Activated T-cell treated with anti-CD3 and anti-CD28 coated beads for 1 hour (primary cell): ENCODE measurements at places on chromosomes 3 and 15.

DNA sequence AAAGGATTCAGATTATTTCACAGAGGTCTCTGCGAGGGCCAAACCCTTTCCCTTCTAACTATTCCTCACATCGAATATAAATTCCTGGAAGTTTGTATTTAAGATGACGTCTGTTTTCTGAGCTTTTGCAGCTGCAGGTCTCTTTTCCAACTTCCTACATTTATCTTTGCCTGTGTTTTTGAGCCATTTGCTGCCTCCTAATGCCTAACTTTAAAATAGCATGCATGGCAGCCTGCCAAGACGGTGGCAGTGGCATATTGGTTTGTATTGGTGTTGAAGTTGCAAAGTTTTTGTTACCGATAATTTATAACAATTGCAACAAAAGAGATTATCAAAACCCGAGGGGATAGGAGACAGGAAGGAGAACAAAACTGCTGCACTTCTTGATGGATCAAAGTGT is 187.1 kb upstream of the DNAJC19 start:
- DNase-seq = peak; percentile 15

DNA sequence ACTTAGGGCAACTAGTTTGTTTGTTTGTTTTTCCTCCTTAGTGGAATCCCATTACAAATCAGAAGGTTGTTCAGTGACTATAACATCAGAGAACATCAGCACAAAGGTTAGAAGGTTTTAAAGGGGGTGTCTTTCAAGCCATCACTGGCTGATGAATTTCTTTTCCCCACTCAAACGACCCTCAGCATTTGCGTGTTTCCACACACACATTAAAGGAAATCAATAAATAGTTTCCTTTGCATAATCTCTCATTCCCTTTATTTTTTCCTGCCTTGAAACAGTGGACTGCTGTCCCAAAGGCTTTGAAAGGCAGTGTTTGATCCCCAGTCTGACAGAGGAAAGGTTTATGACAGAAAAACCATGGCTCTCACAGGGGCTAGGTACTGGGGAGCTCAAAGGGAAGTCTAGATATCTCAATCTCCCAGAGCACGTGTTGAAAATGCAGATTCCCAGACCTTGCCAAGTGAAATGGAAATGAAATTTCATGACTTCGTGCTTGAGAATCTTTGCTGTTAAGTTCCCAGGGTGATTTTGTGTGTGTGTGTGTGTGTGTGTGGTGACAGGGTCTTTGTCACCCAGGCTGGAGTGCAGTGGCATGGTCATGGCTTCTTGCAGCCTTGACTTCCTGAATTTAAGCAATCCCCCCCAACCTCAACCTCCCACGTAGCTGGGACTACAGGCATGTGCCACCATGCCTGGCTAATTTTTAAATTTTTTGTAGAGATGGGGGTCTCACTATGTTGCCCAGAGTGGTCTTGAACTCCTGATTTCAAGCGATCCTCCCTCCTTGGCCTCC is 2.2 kb upstream of the INTS14 start:
- no peak for DNase-seq

DNA sequence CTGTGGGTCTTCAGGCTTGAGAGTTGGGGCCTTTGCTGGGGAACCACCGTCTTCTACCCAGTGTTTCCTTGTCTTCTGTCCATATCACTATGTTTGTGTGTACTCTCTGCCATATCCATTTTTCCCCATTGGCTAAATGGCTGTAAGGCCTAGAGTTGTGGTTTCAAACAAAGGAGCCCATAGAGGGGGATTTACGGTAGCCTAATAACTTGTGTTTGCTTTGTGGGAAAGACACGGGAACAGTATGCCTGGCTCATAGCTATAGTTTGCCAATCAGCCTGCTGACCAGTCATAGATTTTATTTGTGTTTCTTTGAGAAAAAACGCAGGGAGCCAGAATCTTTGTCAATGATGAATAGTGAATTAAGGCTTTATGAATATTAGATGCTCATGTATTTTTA is 554.8 kb downstream of the NAALADL2 start:
- DNase-seq = no peak

GRCh38 chr15:45603881-45604280 is 16.7 kb downstream of the BLOC1S6 start:
- DNase-seq = no peak

- no peak for DNase-seq
Observed at GRCh38 chr15:61768131-61768530, 292.1 kb downstream of the VPS13C start.

- DNase-seq = no peak
Observed at GRCh38 chr15:55394694-55395093, 13.5 kb downstream of the CCPG1 start.

- no peak for DNase-seq
Observed at GRCh38 chr3:24245056-24245455, 249.6 kb downstream of the THRB start.

- DNase-seq = no peak
Observed at GRCh38 chr15:51475736-51476135, 134.3 kb downstream of the GLDN start.

DNA sequence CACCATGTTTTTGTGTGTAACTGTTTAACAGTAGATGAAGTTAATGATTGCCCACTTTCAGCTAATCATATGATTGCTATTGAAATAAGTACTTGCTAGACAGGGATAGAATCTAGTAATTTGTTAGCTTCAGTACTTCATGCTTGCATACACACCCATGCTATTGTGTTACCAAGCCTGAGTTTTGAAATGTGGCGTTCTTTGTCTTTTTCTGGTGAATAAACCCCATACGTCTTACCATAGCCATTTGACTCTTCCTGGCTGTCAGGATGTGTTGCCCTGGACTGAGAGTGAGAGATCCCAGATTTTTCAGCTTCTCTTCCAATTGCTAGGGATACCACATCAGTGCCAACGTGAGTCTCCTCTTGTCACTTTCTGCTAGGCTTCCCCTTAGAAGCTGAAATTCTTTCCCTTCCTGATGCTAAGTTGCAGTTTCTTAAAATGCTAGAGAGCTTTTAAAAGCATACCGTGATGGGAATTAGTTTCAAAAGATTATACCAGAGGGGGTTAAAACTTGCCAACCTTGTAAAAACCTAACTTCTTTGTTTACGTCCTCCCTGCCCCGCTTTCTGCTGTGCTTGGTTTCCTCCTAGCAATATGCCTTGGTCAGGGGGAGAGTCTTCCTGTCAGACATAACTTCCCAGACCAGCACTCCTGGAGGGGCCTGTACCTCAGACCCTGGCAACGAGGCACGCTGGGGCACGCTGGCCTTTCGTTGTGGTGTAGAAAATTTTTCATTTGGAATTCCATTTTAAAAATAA is 62.9 kb upstream of the ULK4 start:
- DNase-seq = no peak

DNA sequence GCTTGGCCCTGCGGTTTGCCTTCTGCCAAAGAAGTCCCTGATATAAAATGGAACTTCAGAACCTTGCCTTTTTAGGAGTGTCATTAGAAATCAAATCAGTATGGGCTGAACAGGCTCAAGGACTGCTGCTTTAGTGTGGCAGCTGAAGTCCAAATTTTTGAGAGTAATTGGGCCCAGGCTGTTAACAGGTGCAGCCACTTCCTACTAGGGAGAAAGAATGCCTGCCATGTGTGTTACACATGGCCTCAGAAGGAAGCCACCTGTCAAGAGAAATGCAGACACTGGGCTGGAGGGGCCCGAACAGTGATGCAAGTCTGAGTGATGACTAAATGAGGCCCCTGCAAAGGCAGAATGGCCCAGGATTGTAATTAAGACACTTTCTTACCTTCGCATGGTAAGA is 786.7 kb upstream of the CFAP20DC start:
- DNase-seq = no peak

DNA sequence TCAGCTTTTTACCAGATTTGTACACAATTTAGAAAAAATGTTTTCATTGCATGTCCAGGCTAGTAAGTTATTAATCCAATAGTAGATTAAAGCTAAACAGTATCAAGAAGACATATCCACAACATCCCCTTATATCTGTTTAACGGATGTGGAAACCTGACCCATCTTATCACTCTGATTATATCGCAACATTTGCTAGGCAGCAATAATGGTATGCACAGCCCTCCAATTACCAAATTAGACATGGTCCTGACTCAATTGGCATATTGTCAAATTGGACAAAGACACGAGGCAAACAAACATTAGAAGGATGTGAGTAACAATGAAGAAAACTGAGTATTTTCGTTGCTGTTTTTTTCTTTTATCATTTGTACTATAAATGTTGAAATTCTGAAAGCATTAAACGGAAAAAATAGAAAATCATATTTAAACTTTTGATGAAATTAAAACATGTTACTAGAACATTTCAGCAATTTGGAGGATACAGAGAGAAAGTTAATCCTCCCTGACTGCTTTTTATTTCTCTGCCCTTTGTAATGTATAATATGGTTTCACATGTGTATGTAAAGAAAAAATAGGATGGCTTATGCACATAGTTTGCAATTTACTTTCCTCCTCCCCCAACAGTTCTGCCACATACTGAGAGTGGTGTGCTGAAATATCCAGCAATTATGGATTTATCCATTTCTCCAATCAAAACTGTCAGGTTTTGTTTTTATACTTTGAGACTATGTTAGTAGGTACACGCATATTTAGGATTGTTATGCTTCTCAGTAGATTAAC is 633.7 kb downstream of the ZIC1 start:
- no peak for DNase-seq

GRCh38 chr15:77856705-77857346 is 220.7 kb downstream of the TBC1D2B start:
- DNase-seq = no peak

DNA sequence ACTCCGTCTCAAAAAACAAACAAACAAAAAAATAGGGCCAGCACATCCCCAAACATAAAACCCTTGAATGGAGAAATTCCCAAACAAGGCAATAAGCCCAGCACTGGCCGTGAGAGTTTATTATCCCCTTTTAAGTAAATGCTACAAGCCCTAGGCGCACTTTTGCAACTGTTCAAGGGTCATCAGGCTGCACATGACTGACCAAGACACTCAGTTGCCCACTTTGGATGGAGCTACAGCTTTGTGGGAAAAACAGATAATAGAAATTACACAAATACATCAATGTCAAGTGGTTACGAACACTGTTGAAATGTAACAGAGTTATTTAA is 33.7 kb upstream of the ZNF445 start:
- DNase-seq = no peak

DNA sequence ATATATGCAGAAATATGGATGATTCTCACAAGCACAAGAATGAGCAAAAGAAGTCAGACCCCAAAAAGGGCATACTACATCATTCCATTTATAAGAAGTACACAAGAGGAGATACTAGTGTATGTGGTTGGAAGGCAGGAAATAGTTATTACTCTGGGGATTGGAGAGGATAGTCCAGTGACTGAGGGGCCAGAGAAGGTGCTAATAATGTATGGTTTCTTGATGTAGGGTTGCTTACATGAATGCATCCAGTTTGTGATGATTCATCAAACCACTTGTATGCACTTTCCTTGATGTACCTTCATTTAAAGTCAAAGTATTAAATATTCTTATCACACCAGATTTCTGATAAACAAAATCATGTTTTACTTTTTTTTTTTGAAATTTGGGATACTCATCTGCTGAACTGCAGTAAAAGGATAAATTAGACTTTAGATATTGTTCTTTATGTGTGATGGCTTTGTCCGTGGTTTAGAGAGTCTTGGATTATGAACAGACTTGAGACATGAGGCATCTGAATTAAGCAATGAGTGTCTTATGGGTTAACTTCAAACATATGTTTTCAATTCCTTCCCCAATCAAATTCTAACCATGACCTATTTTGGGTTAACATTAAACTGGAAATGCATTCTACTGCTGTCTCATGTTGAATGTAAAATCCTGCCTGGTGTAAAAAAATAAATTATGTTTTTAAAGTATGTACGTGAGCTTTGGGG is 171.2 kb downstream of the SEMA6D start:
- no peak for DNase-seq

DNA sequence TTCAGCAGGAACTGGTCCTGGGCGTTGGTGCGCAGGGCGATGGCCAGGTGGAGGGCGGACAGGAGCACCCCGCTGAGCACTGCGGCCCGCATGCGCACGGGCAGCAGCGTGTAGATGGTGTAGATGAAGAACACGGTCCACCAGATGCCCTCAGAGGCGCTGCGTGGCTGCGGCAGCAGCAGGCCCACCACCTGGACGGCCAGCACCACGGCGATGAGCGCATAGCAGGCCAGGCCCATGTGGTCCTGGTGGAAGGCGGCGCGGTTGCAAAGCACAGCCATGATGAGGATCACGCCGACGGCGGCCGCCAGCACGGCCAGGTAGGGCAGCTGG is 1.5 kb downstream of the ADCY5 start:
- DNase-seq = no peak

- DNase-seq = no peak
Observed at GRCh38 chr15:91528801-91529200, 324.7 kb upstream of the SLCO3A1 start.

DNA sequence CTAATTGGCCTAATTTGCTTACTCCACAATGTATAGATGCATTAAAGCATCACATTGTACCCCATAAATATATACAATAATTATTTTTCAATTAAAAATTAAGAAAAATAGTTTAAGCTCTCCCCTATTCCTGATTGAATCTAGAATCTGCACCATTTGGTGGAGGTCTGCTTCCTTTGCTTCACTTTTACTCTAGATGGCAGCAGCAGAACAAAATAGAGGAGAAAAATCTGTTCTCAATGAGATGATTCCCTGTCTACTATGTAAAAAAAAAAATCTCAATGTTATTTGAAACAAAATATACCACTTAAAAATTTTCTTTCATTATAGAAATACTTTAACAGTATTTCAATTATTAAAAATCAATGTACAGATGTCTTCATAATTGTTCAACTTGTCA is 109.6 kb upstream of the FXR1 start:
- no peak for DNase-seq

DNA sequence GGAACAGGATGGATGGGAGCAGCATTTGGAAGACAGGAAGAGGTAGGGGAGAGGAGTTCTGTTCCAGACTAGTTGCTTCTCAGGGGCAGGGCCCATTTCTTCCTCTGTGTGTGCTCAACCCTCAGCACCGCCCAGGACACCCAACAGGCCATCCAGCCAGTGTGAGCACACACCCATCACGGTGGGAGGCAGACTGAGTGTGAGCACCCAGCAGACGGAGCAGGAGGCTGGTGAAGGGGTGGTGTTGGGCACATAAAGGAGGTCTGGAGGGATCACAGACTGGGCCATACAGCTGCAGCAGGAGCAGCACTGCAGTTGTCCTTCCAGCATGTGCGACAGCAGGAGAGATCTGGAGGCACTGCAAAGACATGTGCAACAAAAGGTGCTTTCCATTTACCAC is 88.4 kb upstream of the PLXNA1 start:
- DNase-seq = no peak

- DNase-seq = no peak
Observed at GRCh38 chr3:154981664-154982063, 98.5 kb upstream of the MME start.

DNA sequence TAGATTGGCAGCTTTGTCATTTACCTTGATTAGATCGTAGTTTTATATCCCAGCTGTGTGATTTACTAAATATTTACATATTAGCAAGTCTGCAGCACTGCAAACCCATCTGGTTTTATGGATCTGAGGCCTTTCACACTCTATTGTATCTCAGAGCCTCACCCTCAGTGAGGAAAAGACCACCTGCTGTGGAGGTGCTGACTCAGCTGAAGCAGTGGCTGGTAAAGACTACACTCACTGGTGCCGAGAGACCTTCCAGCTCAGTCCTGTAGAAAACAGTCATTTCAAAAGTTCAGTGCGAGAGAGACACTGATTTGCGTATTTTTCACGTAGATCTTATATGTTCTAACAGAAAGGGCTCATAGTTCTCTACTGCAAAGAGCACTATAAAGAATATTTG is 307.8 kb upstream of the TPM1 start:
- DNase-seq = no peak

GRCh38 chr3:163773136-163773535 is 1305.2 kb downstream of the SI start:
- DNase-seq = no peak
